Spinal cord (tissue), 10 donors: ENCODE measurements at places on chromosomes 12 and 14.

- no peak for DNase-seq
Observed at GRCh38 chr12:1056390-1056789, 65.4 kb downstream of the ERC1 start.

DNA sequence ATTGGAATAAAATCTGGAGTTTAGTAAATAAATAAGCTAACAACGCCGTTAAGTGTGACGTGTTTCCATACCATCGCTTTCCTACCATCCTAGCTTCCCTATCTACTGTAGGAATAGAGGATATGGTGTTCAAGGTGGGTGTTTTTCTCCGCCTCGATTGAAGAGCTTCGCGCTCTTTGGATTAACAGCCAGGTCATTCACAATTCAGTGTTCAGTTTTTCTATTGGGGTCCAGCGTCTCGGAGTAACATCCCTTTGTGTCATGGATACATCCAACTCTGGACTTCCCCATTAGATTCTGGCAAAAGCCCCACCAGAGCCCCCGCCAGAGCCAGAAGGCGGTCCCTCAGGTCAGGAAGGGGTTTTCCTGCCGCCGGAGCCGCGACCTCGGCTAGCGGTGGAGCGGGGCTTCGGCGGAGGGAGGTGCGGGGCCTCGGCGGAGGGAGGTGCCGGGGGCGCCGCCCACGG is 1.2 kb upstream of the SRGAP1 start:
- no peak for DNase-seq

- no peak for DNase-seq
Observed at GRCh38 chr12:60216226-60216625, 620.4 kb downstream of the SLC16A7 start.

GRCh38 chr14:54366736-54367735 is 29.8 kb upstream of the CDKN3 start:
- no peak for DNase-seq

- no peak for DNase-seq
Observed at GRCh38 chr12:16599081-16599480, 6.9 kb downstream of the LMO3 start.

- DNase-seq: no peak
Observed at GRCh38 chr12:100159391-100160104, 16.9 kb upstream of the BLTP3B start.

GRCh38 chr14:36293824-36294223 is 26.6 kb downstream of the MBIP start:
- no peak for DNase-seq

GRCh38 chr12:120699553-120699952 is 10.7 kb upstream of the UNC119B start:
- DNase-seq: no peak
